ENCODE measurements at places on chromosomes 6 and 20.
A peak's percentile ranks its signal among the peaks of the same experiment; 100 is the strongest.

DNA sequence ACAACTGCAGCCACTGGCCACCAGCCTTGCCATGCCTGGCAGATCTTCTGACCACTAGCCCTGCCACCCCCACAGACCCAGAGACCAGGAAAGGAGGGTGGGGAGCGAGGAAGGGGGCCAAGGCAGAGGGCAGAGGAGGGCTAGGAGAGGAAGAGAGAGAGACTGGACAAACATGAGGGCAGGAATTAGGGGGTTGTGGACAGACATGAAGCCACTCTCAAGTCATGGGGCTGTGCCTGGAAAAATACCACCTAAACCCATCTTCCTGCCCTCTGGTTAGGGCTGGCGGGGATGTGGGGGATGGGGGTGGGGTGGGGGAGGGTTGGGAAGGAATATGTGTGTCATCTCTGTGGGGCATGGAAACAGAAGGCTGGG, 1.4 kb upstream of the SLC29A1 start:
- DNase-seq: no peak

- no peak for DNase-seq
These were observed 356.0 kb upstream of the CITED2 start for GRCh38 chr6:139730340-139730974.

- DNase-seq: no peak
These were observed 20.5 kb downstream of the LAMA5 start for GRCh38 chr20:62346398-62347150.

DNA sequence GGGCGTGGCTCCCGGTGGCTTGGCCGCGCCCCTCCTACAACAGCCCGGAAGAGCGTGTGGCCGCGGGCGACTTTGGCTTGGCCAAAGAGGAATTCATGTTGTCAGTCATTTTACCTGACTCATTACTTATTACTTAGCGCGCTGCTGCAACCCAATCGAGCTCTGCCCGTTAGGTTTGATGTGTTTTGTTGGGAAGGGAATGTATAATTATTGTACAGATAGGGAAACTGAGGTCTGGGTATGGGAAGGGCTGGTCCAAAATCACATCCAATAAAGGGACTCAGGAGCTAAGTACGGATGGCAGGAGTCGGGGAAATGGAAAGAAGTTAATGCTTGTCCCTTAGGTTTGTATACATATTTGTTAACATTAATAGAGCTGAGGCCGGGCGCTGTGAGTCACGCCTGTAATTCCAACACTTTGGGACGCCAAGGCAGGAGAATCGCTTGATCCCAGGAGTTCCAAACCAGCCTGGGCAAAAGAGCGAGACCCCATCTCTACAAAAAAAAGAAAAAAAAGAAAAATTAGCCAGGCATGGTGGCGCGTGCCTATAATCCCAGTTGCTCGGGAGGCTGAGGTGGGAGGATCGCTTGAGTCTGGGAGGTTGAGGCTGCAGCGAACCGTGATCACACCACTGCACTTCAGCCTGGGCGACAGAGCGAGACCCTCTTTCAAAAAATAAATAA, 639 bp upstream of the ZNF335 start:
- peak; percentile 99 for DNase-seq

GRCh38 chr6:126539022-126539421, 199.1 kb downstream of the CENPW start:
- no peak for DNase-seq

- DNase-seq: no peak
These were observed 2.9 kb downstream of the SLC35B2 start for GRCh38 chr6:44254191-44255104.

DNA sequence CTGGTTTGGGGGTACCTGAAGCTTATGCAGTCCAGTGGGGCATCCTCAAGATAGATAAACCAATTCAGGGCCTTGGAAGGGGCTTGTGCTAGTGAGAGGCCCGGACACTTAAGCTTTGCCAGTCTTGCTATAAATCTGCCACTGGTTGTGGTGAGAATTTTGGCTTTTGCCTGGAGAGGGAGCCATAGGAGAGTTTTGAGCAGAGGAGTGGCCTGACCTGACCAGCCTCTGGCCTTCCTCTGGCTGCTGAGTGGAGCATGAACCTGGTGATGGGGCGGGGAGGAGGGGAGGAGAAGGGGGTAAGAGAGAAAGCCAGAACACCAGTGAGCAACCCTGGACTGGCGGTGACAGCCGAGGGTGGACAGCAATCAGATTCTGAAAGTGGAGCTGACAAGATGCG, 7.1 kb downstream of the TMEM74B start:
- peak; percentile 18 for DNase-seq

GRCh38 chr6:3857468-3858456, 8.6 kb downstream of the FAM50B start:
- no peak for DNase-seq

DNA sequence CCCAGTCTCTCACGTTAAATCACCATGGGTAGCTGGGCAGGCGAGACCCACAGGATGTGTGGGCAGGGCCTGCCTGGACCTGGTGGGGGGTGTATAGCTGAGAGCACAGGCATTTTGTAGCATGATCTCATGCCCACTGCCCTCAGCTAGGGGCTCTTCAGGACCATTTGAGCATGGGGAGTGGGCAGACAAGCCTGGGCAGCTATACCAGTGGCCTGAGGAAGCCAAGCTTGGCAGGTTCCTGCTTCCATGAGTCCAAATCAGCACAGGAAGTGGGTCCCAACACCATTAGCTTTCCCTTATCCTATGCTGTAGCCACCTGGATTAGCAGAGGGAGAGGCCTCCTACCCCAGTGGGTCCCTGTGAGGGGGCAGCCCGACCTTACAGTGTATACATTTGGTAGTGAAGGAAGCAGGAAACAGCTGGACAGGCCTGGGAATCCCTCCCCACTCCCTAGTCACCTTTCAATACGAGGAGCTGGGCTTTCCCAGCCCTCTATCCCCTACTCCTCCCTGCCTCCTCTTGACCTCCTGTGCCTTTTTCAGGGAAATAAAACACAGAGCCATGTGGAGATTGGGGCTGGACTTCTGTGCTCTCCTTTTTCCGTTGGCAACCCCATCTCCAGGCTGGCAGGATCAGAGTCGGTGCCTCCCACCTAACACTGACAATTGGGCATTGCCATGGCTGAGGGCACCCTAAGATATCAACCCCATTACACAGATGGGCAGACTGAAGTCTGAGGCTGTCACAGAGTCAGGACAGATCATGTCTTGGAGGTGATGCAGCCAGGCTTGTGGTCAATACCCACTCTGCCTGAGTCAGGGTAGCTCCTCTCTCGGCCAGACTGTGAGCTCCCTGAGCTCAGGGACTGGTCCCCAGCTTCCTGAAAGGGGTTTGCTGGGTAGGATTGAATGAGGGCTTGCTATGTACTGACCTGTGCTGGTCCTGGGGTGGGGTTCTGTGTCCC, 59.8 kb downstream of the MRPL14 start:
- DNase-seq: peak; percentile 46

DNA sequence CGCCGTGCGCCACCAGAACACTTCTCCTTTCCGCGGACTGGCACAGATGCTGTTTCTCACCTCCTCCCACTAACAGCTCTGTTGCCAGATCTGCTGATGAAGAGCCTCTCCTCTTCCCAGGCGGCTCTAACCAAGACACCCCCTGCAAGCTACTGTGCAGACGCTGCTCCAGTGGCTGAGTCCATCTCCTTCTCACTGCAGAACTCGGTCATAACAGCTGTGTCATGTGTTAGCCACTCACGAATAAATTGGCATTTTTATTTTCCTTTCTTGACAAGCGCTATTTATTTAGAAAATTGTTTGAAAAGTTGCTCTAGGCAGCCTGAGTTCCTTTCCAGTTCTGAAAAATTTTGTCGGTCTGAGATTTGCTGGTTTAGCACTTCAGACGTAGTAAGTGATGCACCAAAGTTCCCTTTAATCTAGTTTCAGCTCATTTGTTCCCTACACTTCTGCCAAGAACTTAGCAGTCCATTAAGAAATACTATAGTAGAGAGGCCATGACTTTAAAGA, 12.8 kb upstream of the PLEKHG1 start:
- DNase-seq: no peak

GRCh38 chr6:116268589-116269293, 11.0 kb downstream of the TSPYL1 start:
- peak; percentile 87 for DNase-seq

DNA sequence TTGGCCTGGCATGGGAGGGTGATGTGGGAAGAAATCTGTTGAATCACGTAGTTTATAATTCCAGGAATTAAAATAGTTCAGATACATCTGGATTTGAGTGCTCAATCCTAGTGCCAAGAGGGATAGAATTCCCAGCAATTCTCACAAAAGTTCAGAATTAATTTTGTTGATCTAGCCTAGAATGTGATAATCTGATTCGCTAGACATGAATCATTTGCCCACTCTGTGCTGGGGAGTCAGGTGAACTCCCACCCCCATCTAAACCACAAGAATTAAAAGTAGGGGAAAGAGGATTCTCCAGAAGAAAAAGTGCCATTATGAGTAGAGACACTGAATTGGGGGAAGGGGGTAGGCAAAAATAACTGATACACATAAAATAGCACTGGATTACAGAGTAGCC, 85.0 kb downstream of the LIN28B start:
- no peak for DNase-seq
